EH (cell line): ENCODE measurements at places on chromosomes 5 and 9.

GRCh38 chr5:103260951-103261350 lies 2.4 kb downstream of the MACIR start:
- DNase-seq: no peak

GRCh38 chr9:106077731-106078130 lies 383.4 kb downstream of the TMEM38B start:
- DNase-seq: no peak

DNA sequence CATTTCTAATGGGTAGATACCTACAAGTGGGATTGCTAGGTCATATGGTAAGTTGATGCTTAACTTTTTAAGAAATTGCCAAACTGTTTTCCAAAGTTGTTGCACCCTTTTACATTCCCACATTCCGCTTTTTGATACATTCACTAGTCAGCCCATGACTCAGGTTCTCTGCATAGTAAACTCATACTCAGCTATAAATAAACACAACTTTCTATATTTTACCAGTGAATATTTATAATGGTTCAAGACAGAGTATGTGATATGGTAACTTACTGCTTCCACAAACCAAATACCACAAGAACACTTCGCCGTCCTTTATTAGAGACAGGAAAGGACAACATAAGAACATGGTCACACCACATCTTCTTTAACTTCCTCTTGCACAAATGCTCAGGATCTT lies 54.0 kb downstream of the PLPP1 start:
- peak; percentile 78 for DNase-seq

- DNase-seq: peak; percentile 63
Measured at GRCh38 chr5:78666041-78666444, 17.5 kb upstream of the LHFPL2 start.

DNA sequence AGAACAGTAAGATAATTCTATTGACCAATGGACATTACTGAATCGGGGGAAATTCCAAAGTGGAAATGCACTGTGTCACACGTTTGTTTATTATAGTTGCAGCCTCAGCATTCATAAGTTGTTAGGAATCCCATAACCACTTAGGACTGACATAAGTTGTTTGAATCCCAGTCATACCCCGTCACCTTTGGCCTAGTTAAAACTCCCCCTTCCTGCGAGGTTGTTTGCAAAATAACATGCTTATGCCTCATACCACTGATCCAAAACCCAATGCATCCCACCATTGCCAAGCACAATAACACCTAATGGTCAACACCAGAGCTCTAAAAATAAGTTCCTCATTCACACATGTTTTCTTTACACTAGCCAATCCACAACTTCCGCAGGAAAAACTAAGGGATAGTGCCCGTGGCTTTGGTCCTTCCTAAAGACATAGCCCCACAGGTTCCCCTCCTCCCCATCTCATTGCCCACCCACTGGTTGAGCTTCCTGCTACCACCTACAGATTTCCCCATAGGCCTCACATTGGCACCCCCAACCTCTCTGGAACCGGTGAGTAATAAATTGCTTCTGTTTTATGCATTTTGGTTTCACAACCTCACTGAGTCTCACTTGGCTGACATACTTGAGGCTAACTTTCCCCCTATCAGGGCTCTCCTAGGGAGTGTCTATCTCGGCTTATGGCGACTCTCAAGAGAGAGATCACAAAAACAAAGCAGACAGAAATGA lies 42.3 kb upstream of the MUSK start:
- peak; percentile 93 for DNase-seq

GRCh38 chr5:54996466-54996865 lies 11.1 kb upstream of the ESM1 start:
- peak; percentile 38 for DNase-seq

GRCh38 chr5:74127381-74128320 lies 501.7 kb downstream of the ARHGEF28 start:
- peak; percentile 46 for DNase-seq

GRCh38 chr9:71937898-71938297 lies 26.5 kb downstream of the C9orf85 start:
- DNase-seq: peak; percentile 34

DNA sequence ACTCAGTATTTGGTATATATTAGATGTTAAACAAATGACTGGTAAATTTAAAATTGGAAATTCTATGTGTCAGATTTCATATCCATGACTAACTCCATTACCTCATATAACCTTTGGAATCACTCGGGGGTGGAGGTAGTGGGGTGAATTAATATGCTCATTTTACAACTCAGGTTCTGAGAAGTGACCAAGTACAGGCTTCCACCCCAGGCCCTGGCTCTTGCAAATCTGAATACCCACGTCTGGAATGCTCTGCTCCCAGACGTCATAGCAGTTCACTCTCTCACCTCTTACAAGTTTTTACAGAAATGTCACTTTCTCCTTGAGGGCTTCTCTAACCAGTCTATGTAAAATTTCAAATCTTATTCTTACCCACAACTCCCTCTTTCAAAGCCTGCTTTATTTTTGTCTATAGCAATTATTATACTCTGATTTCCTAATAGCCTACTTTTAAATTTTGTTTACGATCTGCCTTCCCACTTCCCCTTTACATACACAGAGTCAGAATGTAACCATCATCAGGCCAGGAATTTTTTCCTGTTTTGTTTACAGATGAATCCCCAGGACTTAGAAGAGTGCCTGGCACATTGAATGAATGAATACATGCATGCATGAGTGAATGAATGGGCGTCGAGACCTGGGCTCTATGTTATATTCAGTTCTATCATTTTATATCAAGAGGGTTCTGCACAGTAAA lies 134.1 kb upstream of the IFNE start:
- peak; percentile 96 for DNase-seq

- DNase-seq: no peak
Measured at GRCh38 chr5:120073722-120074121, 390.4 kb upstream of the PRR16 start.

DNA sequence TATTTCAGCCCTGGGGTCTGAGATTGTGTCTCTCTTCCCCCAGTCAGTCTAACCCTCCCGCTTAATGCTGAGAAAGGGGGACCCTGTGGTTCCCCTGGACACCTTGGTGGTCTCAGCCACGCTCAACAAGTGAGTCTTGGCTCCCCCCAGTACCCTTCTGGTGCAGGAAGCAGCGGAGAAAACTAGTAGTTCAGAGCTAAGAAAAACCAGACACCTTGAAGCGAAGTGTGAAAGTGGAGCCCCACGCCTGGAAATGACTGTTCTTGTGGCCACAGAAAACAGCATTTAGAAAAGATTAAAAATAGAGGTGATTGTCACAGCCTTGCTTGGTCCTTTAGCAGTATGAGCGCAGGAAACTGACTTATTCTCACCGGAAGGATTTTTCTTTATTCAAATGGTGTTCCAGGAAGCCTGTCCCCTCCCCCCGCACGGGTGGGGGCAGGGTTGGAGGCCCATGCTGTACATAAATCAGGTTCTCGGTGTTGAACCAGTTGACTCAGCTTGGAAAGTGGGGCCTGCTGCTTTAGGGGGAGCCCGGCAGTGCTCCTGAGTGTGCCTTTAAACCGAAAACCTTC lies 8.1 kb downstream of the ARPC5L start:
- DNase-seq: peak; percentile 49

- DNase-seq: no peak
Measured at GRCh38 chr9:117134826-117135500, 279.9 kb downstream of the ASTN2 start.

- DNase-seq: no peak
Measured at GRCh38 chr5:56673171-56673570, 142.2 kb upstream of the MAP3K1 start.

- DNase-seq: peak; percentile 48
Measured at GRCh38 chr9:93968451-93969327, 13.5 kb upstream of the BARX1 start.

- DNase-seq: no peak
Measured at GRCh38 chr5:174573221-174573994, 151.0 kb upstream of the MSX2 start.

DNA sequence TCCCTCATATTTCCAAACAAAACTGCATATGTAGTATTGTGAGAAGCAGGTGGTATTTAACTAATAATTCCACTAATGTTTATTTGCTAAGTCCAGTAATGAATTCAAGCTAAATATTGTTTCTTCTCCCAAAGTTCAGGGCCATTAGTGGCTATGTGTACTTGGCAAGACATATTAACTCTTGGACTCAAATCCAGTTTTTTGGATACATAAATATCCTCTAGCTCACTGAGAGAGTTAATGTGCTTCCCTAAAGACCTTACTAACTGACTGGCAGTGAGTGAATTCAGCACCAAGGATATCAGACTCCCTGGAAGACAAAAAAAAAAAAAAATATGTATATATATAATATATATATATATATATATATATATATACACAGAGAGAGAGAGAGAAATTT lies 214.1 kb downstream of the RAB3C start:
- DNase-seq: no peak

GRCh38 chr9:33620738-33621439 lies 96.8 kb downstream of the ANKRD18B start:
- DNase-seq: peak; percentile 90

DNA sequence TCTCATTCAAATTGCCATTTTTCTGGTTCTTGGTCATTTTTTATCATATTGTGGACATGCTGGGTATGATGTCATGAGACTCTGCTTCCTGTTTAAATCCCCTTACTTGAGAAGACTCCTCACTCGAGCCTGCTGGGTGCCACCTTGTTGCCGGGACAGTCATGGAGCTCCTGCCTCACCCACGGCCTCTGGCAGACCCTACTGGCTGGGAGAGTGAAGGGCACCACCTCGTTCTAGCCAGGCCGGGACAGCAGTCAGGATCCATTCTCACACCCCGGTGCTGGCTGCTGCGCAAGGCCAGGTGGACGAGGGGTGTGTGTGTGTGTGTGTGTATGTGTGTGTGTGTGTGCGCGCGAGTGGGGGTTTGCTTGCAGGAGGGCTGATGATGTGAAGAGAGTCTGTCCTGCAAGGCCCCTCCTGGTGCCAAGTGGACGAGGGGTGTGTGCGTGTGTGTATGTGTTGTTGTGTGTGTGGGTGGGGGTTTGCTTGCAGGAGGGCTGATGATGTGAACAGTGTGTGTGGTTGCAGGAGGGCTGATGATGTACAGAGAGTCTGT lies 4.4 kb downstream of the CEP72 start:
- peak; percentile 4 for DNase-seq

DNA sequence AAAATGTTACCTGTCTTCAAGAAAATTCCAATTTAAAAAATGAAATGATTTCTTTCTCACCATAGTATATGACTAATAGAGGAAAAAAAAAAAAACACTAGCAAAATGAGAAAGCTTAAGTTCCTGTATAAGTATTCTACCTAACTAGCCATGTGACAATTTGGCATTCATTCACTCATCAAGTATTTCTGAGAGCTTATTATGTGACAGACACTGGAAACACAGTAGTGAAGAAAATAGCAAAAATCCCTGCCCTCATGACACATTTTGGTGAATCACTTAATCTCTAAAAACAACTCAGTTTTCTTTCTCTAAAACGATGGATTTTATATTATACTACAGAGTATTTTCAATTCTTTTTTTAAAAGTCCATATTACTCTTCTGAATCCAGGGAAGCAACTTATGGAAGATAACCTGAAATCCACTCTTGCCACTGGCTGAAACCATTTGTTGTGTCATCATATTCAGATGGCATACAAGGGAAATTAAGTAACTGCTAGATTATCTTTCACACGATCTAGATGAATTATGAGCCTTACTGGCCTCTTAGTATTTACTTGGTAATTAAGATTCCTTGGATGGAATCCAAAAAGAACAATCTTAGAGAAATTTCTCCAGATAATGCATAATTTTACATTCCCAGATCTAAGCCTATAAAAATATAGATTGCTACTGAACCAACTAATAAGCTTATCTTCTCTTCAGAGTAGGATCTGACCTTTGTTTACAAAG lies 5.5 kb downstream of the PTBP3 start:
- DNase-seq: peak; percentile 36

- DNase-seq: peak; percentile 20
Measured at GRCh38 chr5:156149213-156149612, 177.8 kb upstream of the SGCD start.

GRCh38 chr5:105773241-105773640 lies 1897.5 kb downstream of the EFNA5 start:
- DNase-seq: no peak

- peak; percentile 77 for DNase-seq
Measured at GRCh38 chr9:20382460-20383071, 239.7 kb downstream of the MLLT3 start.

GRCh38 chr9:137715321-137715720 lies 96.5 kb downstream of the EHMT1 start:
- no peak for DNase-seq

GRCh38 chr5:40603378-40603777 lies 76.3 kb upstream of the PTGER4 start:
- peak; percentile 64 for DNase-seq

GRCh38 chr5:74433255-74433895 lies 207.2 kb downstream of the ENC1 start:
- peak; percentile 60 for DNase-seq

DNA sequence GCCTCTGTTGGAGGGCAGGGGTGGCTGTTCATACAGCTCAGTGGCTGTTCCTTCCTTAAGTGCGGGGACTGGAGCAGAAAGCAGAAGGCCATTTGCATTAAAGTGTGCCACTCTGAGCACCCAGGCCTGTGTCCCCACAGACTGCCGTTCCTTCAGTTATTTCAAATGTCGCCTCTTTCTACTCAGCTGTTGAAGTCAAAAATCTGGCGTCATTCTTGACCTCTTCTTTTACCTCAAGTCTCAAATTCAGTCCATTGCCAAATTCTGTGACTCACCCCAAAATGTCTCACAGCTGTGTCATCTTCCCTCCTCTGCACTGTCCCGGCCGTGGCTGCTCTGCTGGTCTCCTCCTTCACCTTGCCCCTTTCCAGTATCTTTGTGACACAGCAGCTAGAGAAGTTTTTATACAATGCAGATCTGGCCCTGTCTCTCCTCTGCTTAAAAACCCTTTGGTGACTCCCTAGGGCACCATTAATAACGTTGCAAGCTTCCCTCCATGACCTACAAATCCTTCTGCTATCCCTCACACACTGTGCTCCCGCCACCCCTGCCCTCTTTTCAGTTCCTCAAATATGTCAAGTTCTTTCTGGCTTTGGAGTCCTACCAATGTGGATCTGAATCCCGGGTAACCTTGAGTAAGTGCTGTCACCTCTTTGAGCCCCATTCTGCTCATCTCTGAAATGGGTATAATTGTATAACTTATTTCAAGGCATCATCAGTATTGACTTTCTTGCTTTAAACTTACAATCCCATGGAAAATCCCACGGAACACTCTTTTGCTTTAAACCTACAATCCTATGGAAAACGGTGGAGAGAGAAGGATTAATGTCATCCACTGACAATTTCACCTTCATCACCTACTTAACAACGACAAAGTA lies 98.3 kb upstream of the BOD1 start:
- DNase-seq: peak; percentile 92

DNA sequence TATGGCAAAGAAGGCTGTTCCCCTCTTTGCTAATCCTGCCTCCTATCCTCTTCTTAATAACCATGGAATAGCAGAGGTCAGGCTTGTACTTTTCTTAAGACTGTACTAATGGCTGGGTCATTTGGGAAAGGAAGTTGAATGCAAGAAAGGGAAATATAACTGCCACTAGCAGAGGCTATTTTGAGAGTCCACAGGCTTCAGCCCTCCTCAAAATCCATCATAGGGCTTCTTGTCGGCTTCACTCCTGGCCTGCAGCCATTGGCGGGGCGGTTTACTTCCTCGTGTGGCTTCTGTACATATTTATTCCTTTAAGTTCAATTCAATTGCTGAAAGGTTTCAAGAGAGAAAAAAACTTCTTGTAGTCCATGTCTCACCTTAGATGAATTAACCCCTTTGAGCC lies 2.8 kb upstream of the PARP8 start:
- DNase-seq: no peak

- DNase-seq: no peak
Measured at GRCh38 chr5:172373680-172374079, 80.6 kb downstream of the SH3PXD2B start.
